ENCODE measurements at places on chromosomes 4 and X.

DNA sequence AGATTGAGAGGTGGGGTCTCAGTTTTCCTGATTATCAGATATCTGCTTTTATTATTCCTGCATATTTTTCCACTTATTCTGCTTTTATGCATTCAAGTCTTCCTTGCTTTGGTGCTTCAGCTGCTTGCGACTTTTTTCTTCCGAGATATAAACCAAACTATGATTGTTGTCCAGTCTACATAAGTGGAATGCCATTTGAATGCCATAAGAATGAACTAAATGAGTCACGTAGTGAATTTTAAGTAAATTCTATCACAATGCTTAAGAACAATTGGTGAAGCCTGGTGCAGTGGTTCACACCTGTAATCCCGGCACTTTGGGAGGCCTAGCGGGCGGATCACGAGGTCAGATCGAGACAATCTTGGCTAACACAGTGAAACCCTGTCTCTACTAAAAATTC lies 189.1 kb downstream of the PCDH18 start:
- no peak for DNase-seq

DNA sequence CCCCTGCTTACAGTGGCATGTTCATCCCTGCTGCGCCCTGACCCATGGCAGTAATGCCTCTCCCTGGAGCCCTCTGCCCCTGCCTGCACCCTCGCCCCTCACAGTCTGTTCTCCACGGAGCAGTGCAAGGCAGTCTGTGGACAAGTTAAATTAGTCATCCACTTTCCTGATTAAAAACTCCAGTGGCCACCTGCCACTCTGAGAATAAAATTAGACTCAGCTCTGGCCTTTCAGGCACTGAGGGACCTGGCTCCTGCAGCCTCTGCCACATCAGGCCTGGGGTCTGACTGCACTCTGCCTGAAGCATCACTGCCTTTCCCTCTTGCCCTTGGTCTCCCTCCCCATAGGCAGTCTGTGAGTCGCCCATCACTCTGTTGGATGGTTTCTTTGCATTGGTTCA lies 53.6 kb downstream of the GRK4 start:
- DNase-seq: no peak

DNA sequence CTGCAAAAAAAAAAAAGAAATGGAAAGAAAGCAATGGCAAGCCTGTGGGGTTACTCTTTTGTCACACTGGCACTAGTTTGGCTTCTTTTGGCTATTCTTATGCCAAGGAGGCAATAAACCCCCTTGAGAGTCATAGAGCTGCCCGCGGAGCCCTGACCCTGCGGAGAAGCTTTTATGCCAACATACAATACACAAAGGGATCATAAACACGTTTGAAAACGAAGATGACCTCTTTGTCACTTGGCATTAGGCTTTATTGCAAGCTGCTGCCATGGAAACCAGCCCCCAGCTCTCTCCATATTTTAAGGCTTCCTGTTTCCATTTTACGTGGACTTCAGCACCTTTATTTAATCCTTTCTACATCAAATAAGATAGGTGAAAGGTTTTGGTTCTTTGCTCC lies 7.6 kb downstream of the NEUROG2 start:
- DNase-seq: no peak

DNA sequence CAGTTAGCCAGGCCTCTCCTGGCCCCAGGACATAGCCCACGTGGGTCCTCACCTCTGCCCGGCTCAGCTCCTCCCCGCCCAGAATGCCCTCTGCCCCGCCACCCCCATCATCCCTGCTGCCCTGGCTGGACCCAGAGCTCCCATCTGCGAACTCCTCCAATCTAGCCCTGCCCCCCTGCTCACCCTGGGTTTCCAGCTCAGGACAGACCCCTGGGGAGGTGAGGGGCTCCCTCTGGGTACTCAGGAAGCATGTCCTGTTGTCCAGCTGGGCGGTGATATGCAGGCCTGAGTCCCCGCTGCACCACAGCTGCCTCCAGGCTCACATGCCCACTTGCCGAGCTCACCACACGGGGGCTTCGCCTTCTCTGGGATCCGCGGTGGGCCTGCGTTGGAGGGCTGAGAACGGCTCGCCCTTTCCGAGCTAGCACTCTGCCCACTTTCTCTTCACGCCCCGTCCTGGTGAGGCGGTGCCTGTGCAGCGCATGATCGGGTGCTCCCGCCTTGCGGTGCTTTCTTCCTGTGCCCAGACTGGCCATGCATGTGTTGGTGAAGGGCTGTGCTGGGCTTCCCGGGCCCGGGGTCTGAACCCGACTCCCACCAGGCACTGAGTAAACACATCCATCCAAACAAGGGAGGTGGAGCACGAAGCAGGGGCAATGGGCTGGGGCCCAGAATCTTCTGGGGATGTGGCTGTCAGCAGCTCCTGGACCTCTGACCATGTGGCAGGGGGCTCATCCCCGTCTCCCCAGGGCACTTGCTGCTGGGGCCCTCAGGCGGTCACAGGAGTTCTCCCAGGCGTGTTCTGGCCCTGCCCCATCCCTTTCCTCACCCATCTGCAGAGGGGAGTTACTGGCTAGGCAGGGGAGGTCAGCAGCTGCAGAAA lies 74.3 kb downstream of the RGS12 start:
- DNase-seq: no peak

- DNase-seq: no peak
Observed at GRCh38 chr4:105386012-105386411, 87.8 kb downstream of the PPA2 start.

GRCh38 chrX:150792949-150793527 lies 99.8 kb downstream of the MTMR1 start:
- no peak for DNase-seq

DNA sequence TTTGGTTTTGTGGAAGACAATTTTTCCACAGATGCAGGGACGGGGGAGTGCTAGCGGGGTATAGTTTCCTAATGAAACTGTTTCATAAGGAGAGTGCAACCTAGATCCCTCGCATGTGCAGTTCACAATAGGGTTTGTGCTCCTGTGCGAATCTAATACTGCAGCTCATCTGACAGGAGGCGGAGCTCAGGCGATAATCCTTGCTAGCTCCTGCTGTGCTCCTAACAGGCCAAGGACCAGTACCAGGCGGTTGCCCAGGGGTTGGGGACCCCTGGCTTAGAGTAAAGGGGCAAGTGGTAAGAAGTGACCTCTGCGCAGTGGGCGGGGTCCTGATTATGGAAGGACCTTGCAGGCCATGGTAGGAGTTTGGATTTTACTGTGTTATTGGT lies 3.8 kb downstream of the SCML1 start:
- no peak for DNase-seq

DNA sequence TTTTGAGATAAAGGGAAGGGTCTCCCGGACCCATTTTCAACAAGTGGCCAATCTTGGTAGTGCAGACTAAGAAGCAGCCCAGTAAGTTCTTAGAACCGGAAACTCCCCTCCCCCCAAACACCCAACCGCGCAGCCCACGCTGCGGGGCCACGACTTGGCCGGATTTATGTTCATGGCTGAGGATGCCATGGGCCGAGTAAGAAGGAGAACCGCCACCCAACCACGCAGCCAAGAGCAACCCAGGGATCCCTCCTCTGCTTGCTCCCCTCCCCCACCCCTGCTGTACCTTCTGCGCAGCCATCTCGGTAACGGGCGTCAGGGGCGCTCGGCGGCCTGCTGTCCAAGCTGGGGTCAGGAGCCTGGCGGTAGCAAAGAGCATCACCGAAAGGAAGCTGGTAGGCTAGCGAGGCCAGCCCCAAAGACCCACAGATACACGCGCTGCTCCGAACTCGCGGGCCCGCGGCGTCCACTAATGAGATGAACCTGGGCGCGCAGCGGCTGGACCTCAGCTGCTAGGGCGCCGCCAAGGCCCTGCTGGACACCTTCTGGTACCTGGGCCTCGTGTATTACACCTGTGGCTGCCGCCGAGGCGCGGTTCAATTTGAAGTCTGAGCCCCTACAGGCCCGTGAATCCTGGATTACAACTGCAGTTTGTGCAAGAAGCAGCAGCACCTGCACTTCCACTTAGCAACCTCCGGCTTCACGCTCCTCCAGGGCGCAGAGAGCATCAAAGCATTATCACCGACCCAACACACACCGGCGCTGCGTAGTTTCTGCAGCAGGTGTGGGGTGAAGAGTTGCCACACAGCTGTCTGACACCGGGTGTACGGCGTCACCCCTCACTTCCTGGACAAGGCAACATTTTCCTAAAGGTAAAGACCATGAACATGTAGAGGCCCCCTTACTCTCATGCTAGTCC lies 63.4 kb downstream of the NUDT10 start:
- no peak for DNase-seq

- no peak for DNase-seq
Observed at GRCh38 chrX:66602381-66602938, 36.4 kb downstream of the EDA2R start.

DNA sequence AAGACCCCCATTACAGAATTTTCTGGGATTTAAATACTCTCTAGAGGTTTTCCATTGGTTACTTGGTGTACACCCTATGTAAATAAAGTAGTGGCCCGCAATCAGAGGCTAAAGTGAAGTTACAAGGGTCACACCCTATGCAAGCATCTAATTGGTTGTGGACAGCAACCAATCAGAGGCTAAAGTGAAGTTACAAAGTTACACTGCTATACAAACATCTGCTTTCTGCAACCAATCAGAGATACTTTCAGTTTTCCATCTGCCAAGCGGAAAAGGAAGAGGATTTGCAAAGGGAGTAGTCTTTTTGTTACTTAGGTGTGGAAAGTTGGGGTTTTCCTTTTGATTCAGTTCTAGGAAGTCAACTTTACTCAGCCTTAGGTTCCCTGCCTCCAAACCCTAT lies 2.0 kb upstream of the ATRX start:
- peak; percentile 67 for DNase-seq
